ENCODE measurements at places on chromosomes 3 and 15. TPM values are rescaled to one million over a fixed set of nuclear protein-coding genes. Genes with fewer than 3 reads are reported as not detected.

DNA sequence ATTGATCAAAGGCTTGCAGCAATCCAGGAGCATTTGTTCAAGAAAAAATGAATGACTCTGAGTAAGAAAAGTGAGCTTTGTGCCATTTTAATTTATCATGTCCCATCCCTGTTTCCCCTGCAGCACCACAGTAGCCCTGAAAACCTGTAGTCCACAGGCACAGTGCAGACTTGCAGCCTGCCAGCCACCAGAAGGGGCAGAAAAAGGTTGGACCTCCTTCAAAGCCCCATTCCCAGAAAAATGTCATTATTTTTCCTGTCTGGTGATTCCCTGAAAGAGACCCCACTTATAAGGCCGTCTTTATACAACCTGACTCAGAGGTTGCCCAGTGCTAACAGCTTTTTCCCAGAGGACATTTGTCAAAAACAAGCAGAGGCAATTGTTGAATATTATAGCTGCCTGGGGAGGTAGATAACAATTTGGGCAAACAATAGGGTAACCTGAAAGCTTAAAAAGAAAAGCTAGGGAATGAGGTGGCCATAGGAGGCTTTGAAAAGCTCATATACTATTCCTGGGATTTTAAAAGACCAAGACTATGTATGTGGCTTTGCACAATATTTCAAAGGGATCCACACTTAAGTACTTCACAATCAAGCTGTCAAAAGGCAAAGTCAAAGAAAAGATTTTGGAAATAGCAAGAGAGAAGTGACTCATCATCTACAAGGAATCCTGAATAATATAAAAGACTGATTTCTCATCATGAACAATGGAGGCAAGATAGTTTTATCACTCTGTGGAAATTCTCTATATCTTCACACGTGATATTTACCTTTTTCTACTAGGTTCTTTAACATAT lies 136.8 kb upstream of the PLXNA1 start:
- no peak for DNase-seq

DNA sequence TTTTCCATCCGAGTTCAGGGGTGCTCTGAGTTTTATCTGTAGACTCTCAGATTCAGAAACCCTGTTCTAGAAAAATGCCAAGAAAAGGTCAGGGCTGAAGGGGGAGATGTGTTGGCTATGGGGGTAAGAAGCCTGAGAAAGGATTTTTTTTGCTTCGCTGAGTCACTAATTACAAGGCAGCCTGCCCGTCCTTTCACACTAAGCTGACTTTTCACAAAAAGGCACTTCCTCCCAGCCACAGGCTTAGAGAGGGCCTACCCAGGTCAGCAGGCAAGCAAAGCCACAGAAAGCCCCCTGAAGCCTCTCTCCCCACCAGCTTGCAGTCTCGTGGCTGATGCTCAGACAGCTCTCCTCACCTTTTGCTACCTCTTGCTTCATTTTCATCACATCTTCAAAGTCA lies 192.6 kb upstream of the PRICKLE2 start:
- no peak for DNase-seq

The SCN11A gene
- 2.0 TPM for total RNA-seq

The RLBP1 gene
- not detected for total RNA-seq

DNA sequence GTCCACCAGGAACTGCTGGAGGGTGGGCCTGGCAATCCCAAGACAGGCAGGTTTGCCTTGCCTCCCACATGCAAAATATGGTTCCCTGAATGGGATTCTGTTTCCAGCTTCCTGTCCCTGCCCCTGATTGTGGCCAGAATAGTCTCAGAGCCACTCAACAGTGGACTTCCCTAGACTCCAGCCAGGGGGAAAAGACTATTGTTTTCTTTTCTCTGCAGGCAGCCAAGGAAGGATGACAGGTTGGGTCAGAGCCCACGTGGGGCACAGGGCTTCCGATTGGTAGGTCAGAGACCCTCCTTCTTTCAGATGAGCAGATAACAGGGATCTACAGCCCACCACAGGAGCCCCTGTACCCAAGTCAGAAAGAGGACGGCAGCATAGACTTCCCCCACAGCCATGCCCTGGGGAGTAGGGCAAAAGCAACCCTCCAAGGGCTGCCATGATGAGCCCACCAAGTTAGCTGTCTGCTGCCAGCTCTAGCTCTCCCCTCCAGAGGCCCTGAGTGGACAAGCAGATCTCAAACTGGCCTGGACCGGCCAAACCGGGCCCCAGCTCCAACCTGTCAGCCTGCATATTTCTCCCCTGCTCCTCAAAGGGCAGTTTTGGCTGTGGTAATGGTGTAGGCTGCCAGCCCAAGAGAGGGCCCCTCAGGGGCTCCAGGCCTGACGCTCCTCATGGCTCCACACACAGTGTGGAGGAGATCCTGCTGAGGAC lies 6.4 kb downstream of the TLR9 start:
- DNase-seq = no peak

DNA sequence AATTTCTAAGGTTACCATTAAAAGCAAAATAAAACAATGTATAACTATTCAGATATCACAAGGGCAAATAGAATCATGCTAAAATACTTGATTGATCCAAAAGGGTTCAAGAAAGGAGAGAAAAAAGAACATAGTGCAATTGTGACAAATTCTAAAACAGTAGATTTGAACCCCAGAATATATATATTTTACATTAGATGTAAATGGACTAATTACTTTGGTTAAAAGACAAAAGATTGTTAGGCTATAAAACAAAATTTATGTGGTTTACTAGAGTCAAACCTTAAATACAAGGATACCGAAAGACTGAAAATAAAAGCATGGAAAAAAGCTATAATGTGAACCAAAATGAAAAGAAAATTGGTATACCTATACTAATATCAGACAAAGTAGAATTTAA lies 129.3 kb downstream of the ADAMTSL3 start:
- DNase-seq = no peak

- DNase-seq = no peak
Measured at GRCh38 chr3:139284221-139284620, 59.6 kb upstream of the MRPS22 start.

The AADAC gene
- 0.35 TPM for total RNA-seq
